ENCODE measurements at places on chromosomes 3 and 15.

DNA sequence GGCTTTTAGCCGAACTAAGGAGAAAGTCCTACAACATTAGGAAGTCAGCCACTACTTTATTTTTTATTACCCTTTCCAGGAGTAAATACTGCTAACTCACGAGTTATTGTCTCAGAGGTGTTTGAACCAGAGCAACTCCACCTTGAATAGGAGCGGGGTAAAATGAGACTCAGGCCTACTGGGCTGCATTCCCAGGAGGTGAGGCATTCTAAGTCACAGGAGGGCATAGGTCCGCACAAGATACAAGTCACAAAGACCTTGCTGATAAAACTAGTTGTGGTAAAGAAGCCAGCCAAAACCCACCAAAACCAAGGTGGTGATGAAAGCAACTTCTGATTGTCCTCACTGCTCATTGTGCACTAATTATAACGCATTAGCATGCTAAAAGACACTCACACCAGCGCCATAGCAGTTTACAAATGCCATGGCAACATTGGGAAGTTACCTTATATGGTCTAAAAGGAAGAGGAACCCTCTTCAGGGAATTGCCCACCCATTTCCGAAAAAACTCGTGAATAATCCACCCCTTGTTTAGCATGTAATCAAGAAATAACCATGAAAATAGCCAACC, 555.9 kb downstream of the IGSF11 start:
- DNase-seq: no peak

DNA sequence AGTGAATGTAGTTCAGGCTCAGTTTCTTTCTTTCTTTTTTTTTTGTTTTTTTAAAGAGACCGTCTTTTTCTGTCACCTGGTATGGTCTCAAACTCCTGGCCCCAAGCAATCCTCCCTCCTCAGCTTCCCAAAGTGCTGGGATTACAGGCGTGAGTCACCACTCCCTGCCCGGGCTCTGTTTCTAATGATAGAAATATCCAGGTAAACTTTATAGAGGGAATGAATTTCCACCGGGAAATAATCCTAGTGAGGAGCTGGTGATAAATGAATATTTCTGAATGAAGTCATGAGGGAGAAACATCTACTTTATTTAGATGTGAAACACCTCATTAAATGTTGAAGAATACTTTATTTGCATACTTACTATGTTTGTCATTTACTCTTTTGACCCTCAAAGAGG, 7.2 kb downstream of the RNF13 start:
- no peak for DNase-seq

- no peak for DNase-seq
Observed at GRCh38 chr15:51137024-51137423, 42.3 kb upstream of the TNFAIP8L3 start.

DNA sequence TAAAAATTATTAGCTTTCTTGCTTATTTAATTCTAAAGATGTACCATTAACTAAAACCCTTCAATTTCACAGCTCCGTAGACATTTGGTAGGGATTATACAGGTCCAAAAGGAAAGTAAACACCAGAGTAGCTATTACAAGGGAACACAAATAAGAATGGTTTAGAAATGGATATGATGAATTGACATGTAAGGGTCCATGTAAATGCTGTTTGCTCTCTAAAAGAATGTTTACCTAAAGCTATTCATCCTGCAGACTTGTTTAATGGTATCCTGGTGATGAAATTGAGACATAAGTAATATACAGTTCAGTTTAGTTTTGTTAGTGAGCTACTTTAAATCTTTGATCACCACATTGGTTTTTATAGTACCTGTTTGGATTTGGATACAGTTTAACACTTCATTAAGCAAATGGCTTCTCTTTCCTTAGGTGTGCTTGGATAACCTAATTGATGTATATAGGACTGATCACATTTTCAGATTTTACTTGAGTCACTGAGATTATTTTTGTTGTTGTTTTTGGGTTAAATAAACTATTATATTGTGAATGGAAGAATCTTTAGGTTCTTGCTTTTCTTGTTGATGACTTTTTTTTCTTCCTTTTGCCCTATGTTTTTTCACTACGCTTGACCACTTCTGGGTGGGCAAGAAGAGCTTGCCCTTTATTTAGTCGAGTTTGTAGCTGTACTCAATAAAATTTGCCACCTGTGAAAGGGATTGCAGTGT, 115.4 kb downstream of the TCF12 start:
- DNase-seq: no peak

- DNase-seq: no peak
Observed at GRCh38 chr3:11305509-11305908, 33.3 kb downstream of the ATG7 start.

GRCh38 chr15:100902436-100903167, 16.6 kb upstream of the LRRK1 start:
- DNase-seq: no peak

Measured in Panc1 (cell line).